NCI-H1092 treated with DMSO at 0.1 percent for 48 hours (cell line): ENCODE measurements at places on chromosomes 12 and 14.

GRCh38 chr14:60622210-60622916 lies 26.9 kb downstream of the SIX1 start:
- no peak for DNase-seq

DNA sequence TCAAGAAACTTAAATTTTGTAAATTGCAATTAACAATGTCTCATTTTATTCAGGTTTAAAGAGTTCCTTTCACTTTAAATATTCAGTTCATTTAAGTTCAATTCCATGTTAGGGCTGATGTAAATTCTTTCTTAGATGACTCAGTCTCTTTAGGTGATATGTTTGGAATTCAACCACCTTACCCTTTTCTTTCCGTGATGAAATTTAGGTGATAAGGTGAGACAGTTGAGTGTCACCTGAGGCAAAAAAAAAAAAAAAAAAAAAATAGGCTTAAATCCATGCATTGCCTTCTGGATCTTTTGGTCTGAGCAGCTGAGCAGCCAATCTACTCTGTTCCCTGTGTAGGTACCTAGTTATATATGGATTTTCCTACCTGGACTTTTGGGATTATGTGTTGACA lies 299.5 kb downstream of the DAD1 start:
- DNase-seq: no peak

DNA sequence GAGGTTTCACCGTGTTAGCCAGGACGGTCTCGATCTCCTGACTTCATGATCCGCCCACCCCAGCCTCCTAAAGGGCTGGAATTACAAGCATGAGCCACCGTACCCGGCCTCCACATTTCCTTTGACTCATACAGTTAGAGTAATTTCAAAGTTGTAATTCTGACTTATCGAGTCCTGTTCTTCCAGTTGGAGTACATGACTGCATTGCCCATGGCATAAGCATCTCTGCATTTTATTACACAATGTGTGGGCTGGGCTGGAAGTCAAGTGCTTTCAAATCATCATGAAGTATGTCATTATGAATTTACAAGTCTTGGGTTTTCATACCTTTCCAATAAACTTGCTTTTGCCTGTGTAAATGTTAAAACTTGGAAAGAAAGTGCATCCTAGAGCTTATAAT lies 1295.7 kb upstream of the FLRT2 start:
- no peak for DNase-seq

GRCh38 chr12:72031066-72031465 lies 92.4 kb downstream of the TPH2 start:
- DNase-seq: no peak

DNA sequence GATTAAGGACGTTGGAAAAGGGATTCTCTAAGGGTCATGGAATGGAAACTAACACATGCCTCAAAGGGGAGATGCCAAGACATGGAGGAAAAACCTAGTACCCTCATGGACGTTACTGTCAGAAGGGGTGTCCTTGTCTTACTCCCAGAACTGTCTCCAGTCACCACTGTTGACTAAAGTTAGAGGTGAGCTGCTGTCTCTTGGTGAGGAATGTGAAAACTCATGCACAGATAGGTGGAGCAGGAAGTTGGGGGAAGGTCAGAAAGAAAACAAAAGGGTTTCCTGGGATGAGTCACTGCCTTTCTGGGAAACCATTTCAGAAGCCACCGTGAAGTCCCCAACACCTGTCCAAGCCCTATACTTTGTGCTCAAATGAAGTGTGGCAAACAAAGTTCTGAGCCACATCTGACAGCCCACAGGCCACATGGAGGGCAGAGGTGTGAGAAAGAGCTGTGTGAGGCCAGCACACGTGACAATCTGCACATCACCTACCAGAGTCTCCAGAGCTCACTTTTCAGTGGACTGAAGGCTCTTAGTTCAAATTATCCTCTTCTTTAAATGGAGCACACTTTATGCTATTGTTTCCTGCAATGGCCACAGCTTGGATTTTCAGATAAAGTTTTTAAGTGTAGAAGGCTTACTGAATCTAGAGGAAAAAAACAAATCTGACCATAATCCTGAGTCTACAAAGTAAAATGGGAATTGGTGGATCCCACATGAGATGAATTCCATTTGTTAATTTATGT lies 92.9 kb upstream of the EGLN3 start:
- DNase-seq: no peak

DNA sequence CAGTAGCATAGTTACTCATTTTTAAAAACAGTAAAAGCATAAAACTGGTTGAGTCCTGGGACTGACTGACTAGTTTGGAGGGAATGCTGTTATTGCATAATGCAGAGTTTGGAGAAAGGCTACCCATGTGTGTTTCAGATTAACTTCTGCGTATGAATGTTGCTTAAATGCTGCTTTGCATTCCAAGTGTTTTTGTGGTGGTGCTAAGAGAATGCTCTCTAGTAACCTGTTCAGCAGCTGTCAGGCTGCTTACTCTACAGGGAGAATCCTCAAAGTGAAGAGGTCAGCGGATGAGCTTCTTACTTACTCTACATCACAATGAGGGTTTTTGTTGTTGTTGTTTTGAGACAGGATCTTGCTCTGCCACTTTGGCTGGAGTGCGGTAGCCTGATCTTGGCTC lies 4.3 kb downstream of the DLST start:
- DNase-seq: no peak

DNA sequence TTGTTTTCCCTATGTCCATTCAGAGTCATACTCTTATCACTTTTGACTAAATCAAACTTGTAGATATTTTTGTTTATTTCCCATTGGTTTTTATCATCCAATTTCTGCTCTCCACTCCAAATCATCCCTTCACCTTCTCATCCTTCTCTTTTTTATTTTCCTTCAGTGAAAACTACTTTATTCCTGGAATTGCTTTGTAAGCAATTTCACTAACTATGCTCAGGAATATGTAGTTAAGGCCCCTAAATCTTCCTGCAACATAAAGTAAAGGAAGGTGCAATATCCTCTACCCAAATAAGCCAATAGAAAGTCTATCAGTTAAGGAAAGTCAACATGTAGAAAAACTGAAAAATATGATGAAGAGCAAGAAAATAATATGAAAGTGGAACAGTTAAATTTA lies 308.4 kb downstream of the SEC23A start:
- no peak for DNase-seq

- no peak for DNase-seq
Measured at GRCh38 chr12:3752096-3752709, 706 bp downstream of the CRACR2A start.

GRCh38 chr12:94157981-94158411 lies 9.6 kb downstream of the PLXNC1 start:
- peak; percentile 63 for DNase-seq

- no peak for DNase-seq
Measured at GRCh38 chr12:90794212-90794611, 160.8 kb downstream of the CCER1 start.

DNA sequence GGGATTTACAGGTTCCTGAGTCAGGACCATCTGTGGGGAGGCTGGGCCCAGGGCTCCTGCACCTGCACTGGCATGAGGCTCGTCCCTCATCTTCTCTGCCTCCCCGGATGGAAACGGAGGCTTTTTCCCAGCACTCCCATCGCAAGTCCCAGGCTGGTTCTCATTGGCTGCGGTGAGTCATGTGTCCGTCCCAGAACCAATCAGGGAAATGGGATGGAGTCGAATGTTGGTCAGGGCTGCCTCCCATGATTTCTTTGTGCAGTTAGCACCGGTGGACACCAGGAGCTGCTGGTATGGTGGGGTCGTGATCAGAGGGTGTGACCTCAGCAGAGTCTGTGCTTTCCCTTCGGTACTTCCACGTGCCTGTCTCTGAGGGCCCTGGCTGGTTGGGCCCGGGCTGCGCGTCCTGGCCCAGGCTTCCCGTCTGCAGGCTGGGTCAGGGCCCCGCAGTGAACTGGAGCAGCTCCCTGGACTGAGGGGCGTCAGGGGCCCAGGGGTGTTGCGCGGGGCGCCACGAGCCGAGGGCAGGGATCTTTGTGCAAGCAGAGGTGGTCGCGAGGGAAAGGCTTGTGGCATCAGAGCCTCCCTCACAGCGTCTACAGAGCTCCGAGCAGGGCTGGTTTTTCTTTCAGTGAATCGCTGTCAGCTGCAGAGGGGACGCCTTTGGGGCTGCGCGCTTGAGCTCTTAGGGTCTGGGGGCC lies 168.1 kb downstream of the ADGRD1 start:
- DNase-seq: no peak

DNA sequence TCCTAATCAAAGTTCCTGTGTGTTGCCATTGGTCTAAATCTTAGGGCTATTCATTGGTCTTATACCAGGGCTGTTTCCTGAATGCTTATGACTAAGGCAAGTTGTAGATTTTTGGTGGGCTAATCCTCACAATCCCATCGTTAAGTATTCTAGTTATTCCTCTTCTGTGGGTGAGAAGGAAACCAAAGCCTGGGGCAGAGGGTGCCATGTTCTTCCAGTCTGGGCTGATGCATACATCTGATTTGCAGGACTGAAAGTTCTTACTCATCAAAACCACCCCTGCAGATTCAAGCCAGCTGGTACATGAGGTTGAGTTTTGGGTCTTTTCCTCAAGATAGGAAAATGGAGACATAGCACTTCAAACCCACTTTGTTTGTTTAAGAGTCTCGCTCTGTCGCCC lies 25.7 kb downstream of the PPP1CC start:
- no peak for DNase-seq

DNA sequence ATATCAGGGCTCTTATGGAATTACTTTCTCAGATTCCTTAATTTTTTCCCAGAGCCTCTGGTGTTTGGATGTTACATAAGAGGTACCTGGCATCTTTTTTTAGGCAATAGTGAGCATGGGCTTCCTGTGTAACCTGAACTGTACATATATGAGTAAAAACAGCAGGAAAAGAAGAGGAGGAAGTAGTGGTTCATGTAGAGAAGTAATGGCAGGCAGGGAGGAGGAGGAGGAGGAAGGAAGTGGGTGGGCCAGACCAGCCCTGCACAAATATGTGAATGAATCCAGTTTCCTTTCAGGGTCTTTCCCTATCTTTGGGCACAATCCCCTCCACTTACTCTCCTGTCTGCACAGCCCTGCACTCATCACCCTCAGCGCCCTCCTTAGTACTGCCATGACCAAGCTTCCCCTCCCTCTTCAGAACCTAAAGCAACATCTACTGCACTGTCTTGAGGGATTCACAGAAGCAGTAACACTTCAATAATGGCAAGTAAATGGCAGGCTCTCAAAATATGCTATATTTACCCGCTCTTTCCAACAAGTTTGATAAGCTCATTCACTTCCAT lies 40.9 kb upstream of the GSG1 start:
- DNase-seq: no peak

GRCh38 chr12:108657130-108657745 lies 23.5 kb upstream of the SELPLG start:
- DNase-seq: no peak

DNA sequence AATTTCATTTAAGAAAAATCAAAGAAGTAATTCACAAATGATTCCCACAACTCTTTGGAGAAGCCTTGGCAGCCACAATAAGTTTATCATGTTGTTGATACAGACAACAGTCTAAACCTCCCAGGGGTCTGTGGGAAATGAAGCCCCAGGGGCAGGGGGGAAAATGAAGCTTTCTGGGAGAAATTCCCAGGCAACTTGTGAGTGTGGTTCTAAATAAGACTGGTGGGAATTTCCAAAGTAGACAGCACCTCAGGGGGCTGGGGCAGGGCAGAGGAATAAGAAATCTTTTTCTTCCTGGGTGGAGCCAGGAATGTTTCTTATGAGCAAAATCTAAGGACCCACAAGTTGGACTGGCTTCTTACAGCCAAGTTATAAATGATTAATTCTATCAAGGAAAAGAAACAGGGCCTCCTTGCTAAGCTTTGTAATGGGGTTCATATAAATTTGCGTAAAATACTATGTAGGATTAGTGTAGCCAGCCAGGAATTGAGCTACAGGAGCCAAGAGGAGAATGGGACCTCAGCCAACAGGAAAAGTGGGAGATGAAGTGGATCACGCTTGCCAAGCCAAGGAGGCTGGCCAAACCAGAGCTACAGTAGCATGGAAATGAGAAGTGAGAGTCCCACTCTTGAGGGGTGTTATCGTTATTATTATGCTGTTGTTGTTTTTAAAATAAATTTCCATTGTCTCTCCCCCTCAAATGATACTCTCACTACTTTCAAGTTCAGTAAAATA lies 182.9 kb upstream of the FAR2 start:
- DNase-seq: peak; percentile 38

DNA sequence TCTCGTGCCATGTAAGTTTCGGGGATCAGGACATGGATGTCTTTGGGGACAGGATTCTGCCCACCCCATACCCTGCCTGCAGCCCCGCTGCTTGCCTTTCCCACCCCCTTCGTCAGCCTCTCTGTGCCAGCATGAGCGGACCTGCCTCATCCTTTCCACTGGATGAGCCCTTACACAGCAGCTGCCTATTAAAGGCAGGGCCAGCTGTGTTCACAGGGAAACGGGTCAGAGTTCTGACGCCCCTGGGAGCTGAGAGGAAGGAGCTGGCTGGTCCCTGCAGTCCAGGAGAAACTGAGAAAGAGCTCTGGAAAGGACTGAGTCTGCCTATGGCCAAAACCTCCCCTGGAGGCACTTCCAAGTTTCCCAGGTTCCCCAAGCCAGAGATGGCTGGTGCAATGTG lies 83.5 kb upstream of the NCOR2 start:
- no peak for DNase-seq

DNA sequence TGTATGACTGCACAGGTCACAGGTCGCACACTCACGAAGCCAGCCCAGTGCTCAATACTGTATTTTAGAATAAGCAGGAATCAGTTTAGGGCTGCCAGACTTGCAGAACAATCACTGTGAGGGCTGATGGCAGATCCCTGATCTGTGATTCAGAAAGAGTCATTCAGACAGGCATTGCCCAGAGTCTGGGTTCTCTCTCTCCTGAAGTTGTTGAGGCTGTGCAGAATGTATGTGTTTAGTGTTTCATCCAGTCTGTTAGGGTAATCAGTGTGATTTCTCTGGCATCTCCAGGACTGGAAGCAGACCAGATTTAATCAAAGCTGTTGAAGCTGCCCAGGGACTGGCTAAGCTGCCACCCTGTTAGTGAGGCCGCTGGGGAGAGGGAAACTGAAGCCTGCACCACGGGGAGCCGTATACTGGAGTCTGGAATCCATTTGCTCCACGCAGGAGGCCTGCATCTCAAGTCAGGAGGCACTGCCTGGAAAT lies 69.3 kb downstream of the ETV6 start:
- DNase-seq: no peak

- DNase-seq: no peak
Measured at GRCh38 chr12:15544589-15544988, 222.3 kb downstream of the PTPRO start.

DNA sequence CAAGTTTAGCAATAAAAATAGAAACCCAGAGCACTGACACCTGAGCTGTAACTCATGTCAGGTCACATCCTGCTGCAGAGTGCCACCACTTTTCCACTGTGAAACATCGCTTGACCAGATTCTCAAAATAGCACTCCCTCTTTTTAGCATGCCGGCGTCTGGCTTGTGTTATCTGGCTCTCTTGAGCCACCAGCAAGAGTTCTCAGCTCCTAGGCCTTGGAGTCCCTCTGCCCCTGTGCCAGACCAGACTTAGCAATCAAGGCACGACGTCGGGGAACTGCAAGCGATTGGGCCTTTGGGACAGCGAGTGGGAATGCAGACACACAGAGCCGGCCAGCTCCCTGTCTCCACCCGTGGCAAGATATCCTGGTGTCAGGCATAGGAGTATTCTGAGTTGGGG lies 52.5 kb downstream of the SPIC start:
- no peak for DNase-seq

GRCh38 chr12:25684070-25684469 lies 131.0 kb upstream of the LMNTD1 start:
- no peak for DNase-seq

GRCh38 chr12:67735868-67736267 lies 87.3 kb downstream of the DYRK2 start:
- DNase-seq: no peak

- no peak for DNase-seq
Measured at GRCh38 chr14:51439896-51440295, 199.8 kb downstream of the TMX1 start.

GRCh38 chr14:53571641-53572328 lies 384.8 kb downstream of the BMP4 start:
- DNase-seq: no peak
